ENCODE measurements at places on chromosomes 7 and 10.
A peak's percentile ranks its signal among the peaks of the same experiment; 100 is the strongest.

DNA sequence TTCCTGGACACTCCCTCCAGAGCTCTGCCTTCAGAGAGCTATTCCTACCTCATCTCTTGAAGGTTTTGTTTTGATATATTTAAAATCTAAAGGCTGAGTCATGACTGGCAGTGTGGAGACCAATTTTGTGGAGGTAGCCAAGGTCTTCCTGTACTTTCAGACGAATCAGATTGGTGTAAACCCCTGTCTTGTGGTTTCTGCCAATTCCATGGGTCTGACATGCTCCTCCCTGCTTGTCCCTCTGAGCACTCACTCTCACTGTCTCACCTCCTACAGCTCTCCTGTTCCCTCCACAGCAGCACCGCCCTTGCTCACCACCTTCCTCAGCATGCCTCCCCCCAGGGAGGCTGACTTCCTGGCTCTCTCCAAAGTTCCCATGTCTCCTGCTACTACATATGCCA lies 179.8 kb downstream of the NPSR1 start:
- peak; percentile 23 for DNase-seq

DNA sequence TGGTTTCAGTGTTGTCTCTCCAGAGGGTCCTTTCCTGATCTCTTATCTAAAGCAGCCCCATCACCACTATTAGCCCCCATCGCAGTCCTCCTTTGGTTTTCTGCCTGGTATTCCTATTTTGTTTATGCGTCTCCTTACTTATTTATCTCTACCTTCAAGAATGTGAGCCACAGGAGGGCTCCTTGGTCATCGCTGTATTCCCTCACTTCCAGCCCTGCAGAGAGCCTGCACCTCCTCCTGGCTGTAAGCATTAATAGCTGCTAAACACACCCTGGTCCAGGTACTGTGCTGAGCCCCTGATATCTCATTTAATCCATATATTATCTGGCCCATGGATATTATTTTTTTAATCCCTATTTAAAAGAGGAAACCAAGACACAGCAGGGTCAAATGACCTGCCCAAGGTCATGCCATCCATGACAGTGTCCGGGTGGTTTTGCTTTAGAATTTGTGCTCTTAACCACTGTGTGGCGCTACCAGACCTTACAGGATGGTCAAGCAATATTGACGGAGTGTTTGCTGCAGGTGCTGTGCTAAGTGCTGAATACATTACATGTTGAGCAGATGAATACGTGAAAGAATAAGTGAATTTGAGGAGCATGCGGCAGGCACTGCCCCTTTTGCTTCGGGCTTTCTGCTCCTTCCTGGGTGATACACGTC lies 227.2 kb downstream of the ADAM12 start:
- DNase-seq: peak; percentile 34

GRCh38 chr10:60963441-60964256 lies 19.7 kb upstream of the RHOBTB1 start:
- peak; percentile 77 for DNase-seq

DNA sequence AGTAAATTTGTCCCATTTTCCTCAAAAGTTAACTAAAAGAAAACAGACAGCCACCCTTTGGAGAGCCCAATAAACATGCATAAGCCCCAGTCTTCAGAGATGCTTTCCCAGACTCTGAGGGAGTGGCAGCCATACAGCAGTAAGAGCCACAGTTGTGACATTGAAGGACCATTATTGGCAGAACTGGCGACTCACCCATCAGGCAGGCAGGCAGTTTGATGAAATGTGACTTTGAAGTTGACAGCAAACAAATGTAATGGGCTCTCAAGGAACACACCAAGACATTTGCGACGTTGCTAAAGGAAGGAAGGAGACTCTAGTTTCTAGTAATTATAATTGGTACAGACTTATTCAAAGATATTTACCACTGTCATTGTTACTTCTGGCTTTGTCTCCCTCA lies 287.5 kb upstream of the PHYHIPL start:
- no peak for DNase-seq

DNA sequence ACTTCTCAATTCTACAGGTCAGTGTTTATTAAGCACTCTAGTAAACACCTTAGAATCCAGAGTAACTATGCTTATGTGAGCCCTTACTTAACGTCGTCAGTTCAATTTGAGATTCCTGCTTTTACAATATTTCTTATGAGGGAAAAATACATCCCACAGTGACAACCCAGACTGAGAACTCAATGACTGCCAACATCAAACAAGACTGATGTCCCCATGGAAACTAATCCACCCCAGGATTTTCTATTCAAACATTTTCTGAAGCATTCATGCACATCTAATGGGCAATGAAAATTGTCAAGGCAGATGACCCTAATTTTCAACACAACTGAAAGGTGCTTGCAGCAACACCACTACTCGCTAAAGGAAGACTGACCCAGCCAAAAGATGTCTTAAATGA lies 67.0 kb downstream of the ATE1 start:
- no peak for DNase-seq

- no peak for DNase-seq
Measured at GRCh38 chr10:20903635-20904390, 6.7 kb upstream of the NEBL start.

DNA sequence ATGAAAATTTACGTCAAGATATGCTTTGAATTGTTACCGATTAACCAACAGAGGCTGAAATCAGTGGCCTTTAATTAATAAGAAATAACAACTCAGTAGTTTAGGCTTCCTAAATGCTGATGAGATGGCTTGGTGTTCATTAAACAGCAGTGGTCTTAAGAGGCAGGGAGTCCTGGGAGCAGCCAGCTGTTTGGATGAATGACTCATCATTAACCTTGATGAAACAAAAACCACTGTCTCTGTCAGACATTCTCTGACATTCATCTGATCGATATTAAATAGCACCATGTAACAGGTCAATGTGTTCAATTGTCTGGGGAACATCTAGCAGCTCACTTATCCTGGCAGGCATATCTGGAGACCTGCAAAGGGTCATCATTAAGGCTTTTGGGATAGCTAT lies 234.2 kb upstream of the LRRN3 start:
- no peak for DNase-seq

DNA sequence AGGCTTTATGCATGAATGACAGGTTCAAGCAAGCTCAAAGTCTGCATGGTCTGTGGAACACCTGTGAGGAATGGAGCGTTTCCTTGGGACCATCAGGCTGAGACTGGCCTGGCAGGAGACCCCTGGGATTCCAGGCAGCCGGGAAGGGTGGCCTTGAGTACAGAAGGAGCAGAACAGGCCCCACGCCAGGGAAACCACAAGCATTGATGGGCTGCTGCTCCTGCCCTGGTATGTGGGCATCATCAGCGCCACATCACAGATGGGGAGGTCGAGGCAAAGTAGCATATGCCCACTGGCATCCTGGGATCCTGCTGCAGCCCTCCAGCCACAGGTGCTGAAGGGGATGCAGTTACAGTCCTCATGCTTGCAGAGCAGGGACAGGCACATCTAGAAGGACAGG lies 40.9 kb downstream of the ANTXRL start:
- DNase-seq: no peak

GRCh38 chr10:78933828-78934531 lies 134.8 kb upstream of the ZMIZ1 start:
- no peak for DNase-seq

GRCh38 chr7:131627735-131628190 lies 71.3 kb upstream of the PODXL start:
- no peak for DNase-seq

DNA sequence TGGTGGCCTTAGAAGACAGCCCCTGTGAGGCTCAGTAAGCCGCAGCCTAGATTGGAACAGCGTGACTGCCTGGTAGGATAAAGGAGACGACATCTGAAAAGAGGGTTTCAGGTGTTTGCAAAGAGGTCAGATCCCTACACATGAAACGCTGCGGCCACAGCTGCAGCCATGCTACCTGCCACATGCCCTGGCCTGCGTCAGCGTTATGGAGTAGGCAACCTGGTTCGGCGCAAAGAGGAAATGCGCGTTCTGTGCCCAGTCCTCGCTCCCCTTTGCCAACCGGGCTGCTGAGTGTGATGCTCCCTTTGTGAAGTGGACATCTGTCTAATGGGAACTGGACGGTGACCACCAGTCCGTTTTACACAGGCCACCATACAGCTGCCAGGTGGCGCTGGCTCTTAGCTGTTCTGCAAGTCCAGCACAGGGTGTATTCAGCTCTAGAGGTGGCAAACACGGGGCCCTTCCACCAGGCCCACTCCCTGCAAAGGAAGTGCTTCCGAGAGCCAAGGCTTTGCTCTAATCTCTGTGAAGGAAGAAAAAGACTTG lies 160.3 kb downstream of the CELF2 start:
- DNase-seq: no peak

DNA sequence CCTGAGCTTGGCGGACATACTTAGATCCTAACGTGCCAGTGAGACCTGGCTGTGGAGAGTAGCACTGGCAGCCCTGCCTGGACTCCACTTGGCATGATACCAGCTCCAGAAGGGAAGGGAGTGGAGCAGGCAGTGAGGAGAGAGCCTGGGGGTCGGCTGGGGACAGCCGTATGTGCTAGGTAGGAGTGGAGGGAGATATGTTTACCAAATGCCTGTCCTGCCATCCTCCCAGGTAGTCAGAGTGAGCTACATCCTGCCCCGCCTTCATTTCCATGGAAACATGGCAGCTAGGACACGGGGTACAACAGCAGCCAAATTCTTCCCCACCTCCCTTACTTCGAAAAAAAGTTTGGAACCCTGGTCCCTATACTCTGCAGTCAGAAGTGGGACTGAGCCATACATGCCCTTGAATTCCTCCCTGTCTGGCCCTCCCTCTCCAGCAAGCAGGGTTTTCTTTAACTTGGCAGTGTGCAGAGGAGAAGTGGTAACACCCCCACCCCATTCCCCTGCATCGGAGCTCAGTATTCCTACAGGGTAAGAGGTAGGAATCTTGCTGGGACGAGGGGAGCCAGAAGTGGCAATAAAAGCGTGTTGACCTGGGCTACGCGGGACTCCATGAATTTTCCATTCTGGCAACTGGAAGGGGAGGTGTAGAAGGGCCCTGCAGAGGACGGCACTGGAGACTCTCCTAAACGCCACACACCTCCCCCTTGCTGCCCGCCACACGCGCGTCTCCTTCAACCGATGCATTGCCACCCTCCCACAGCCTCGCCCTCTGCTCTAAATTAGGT lies 20.0 kb upstream of the SMO start:
- DNase-seq: no peak

GRCh38 chr7:155813546-155814315 lies 1.5 kb upstream of the SHH start:
- no peak for DNase-seq

DNA sequence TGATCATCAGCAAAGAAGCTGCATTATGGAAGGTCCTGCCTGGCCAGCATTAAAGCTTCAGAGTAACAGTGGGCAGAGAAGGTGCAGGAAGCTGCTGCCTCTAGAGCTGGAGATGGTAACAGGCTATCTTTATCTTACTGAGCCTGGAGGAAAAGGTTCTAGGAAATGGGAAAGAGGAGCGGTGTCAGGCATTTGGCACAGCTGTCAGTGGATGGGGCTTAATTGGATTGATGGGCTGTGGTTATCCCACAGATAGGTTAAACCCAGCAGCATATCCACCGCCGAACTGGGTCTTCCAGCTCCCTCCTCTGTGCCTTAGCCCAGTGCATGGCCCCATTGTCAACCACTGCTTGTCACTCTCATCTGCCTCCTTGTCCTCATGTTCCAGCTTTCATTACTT lies 127.6 kb downstream of the CCNY start:
- DNase-seq: no peak

DNA sequence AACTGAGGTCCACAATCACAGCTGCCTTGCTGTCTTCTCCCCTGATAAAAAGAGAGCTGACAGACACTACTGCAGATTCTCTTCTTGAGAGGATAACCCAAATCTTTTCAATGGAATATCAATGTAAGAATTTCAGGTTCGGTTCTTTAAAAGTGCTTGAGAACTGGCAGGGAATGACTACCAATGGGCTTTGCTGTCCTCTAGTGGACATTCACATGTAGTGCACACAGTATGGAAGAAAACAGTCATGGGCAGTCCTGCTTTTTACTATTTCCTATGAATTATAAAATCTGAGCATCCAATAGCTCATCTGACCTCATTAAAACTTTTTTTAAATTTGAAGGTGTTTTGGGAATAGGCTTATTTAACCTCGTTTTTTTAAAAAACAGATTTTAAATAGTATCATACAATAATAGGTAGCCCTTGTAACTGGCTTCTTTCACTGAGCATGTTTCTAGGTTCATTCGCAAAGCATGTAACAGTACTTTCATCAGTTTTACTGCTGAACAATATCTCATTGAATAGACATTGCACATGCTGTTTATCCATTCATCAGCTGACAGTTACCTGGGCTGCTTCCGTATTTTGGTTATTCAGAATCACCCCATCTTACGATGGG lies 18.3 kb downstream of the FZD9 start:
- peak; percentile 59 for DNase-seq

DNA sequence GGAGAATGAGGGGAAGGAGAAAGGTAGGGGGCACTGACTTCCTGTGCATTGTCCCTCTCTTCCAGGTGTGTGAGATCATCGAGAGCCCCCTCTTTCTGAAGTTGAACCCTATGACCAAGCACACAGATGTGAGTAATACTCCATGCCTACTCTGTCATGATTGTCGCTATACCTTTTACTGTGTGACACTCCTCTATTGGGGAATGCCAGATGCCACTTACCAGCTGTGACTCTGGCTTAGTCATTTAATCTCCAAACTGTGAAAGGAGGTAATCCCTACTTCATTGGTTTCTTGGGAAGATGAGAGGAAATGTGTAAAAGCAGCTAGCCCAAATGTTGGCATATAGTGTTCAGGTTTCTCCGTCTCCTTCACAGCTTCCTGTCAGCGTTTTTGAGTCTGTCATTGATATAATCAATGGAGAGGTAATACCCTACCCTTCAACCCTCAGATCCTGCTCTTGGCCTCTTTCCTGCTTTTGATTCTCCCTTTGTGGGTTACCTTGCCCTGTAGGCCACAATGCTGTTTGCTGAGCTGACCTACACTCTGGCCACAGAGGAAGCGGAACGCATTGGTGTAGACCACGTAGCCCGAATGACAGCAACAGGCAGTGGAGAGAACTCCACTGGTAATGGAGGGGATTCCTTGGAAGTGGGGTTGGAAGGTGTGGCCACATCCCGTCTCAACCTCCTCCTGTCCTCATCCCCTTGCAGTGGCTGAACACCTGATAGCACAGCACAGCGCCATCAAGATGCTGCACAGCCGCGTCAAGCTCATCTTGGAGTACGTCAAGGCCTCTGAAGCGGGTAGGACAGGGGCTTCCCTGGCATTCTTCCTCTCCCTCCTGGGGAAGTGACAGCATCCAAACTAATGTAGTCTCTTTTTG lies 2.0 kb downstream of the COPS6 start:
- peak; percentile 22 for DNase-seq

Measured in EL (cell line).